ENCODE measurements at places on chromosomes 2 and 18.
A peak's percentile ranks its signal among the peaks of the same experiment; 100 is the strongest.

DNA sequence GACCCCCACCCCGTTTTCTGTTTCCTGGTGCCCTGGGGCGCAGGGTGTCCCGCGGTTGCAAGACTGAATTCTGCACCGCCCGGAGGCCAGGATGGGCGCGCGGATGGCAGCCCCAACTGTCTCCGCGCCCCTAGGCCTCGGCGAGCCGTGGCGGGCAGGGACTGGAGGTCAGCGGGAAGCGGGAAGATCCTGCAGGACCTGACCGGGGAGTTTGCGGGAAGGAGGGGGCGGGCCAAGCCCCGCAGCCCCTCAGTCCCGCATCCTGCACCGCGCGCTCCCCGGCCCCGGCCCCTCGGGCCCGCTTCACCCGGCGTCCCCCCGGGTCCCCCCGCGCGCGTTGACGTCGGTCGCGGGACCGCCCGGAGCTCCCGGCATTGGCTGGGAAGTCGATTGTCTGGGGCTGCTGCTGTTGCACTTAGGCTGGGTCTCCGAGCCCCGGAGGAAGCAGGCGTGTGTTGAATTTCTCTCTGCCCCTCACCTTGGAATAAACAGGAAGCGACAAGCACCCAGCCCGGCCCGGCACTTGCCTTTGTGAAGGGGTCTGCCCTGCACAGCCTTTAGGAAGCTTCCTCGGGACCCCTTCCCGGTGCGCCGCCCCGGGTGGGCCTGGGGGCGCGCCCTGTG, at the start of gene LDLRAD4:
Gene LDLRAD4 (plus strand): TSS at position 393 of the 624 bp plus-strand sequence.
- DNase-seq, result peak; percentile 34

DNA sequence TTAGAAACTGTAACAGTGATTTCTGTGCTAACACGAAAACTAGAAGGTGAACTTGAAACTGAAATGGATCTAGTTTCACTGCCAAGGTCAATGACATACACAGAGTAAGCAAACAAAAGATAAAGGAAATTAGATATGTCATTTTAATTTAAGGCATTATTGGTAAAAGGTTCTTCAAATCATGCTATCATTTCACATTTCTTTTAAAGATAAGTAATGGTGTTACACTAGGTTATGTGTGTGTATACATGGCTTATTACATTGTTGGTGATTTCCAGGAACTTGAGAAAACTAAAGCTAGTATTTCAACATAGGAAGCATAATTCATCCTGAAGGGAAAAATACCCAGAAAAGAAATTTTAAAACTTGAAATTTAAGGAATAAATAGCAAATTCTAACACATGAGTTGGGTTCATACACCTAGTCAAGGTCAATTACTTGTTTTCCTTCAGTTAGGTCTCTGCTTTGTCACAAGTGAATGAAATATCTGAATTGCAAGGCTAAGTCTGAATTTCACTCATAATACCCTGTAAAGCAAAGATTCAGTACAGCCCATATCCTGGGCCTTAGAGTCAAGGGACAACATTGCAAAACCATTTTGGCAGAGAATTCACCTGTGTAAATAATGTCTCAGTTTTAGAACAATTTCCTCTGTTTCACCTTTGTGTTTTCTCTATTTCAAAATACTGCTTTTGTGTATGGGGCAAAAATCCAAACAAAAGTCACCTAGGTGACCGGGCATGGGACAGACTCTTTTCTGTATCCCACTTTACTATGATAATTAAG, 141.6 kb downstream of the SRBD1 start:
- DNase-seq, result peak; percentile 13

GRCh38 chr2:27647289-27647688, 16.1 kb downstream of the SUPT7L start:
- DNase-seq, result no peak

GRCh38 chr2:156242874-156243273, 89.6 kb downstream of the NR4A2 start:
- DNase-seq, result no peak

GRCh38 chr18:11081009-11081532, 68.3 kb downstream of the PIEZO2 start:
- DNase-seq, result no peak

GRCh38 chr2:239370876-239371725, 29.7 kb downstream of the HDAC4 start:
- no peak for DNase-seq

- DNase-seq, result peak; percentile 10
Measured at GRCh38 chr2:199940373-199940772, 14.9 kb downstream of the TYW5 start.

GRCh38 chr2:26292646-26293045, 47.9 kb downstream of the HADHB start:
- no peak for DNase-seq

- DNase-seq, result no peak
Measured at GRCh38 chr2:107027810-107028209, 141.8 kb upstream of the ST6GAL2 start.

- no peak for DNase-seq
Measured at GRCh38 chr18:59051470-59052165, 88.1 kb upstream of the SEC11C start.
